ENCODE measurements at places on chromosomes 1 and 21.
A peak's percentile ranks its signal among the peaks of the same experiment; 100 is the strongest.

- no peak for DNase-seq
Measured at GRCh38 chr1:108569097-108569728, 9.3 kb downstream of the EEIG2 start.

DNA sequence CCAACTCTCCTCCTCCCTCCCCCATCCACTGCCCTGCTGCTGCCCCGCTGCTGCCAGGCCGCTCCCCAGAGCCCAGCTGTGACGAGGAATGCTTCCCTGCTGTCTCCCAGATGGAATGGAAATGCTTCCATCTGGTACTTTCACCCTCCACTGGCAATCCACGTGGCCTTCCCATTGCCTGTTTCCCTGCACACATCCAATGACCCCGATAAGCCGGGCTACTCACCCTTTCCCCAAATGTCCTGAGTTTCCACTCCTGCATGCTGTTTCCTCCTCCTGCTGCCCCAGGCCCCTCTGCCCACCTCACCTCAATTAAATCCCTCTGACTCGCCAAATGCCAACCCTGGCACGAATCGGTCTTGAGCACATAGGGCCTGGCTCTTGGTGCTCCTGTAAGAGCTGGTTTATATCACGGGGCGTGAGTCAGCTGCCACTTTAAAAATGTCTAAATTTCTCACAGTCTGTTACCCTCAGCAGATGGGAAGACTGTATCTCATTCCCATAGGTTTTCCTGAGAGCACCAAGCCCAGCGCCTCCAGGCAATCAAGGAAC, 36.4 kb downstream of the MRAP start:
- DNase-seq = peak; percentile 68

DNA sequence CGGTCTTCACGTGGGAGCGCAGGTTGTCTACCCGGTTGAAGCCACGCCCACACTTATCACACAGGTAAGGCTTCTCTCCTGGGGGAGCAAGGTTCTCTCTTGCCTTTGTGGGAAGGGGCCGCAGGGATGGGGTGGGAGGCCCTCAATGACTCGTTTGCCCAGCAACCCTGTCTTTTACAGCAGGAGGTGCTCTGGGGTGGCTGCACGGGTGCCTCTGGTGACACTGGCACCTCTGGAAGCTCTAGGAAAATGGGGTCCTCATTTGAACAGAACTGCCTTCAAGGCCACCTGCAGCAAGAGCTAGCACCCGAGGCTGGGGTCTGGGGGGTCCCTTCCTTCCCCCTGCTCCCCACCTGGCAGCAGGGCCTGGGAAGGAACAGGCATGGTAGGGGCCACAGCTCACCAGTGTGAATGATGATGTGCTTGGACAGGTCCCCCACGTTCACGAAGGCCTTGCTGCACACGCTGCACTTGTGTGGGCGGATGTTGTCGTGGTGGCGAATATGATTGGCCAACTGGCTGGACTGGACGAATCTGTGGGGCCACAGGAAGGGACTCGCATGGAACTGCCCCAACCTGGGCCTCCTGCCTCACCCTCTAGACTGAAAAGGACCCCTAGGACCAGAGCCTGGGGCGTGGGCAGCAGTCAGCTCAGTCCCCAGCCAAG, 33.1 kb downstream of the ZBTB17 start:
- DNase-seq = no peak

- no peak for DNase-seq
Measured at GRCh38 chr21:27817074-27817473, 850.2 kb upstream of the ADAMTS5 start.

DNA sequence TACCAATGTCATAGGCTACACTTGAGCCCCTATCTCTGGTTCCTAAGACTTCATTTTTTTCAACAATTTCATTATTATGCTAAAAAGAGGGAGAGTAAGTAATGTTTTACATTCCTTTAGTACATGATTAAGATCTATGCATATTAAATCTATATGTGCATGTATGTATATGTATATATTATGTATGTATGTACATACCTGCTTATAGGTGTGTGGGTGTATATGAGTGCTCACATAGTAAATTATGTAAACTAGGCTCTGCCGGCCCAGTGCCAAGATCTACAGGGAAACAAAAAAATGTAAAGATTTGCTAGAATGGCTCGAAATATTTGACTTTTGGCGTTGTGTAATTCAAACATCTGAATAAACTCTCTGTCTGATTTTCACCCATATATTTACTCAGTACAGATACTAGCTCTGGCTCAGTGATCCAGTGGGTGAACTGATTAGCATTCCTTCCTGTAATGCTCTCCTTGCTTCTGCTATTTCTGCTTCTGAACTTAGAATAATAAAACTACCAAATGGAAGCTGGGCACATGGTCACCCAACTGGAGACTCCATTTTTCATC, 113.1 kb upstream of the FGGY start:
- DNase-seq = no peak

DNA sequence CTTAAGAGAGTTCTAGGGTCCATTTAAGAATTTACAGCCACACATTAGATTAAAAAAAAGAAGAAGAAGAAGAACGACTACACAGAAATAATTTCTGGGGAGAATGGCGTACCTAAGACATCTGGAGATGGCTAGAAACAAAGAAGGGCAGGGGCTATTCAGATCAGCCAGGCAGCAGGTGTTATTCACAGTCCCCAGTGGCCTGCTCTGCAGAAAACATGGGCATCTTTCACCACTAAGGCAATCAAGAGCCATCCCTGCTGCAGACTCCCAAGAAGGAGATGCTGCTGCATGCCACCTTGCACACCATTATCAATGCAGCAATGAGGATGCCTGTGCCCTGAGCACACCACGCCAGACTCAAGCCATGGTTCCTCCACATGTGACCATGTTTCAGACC, 7.9 kb upstream of the FCRL2 start:
- DNase-seq = no peak

DNA sequence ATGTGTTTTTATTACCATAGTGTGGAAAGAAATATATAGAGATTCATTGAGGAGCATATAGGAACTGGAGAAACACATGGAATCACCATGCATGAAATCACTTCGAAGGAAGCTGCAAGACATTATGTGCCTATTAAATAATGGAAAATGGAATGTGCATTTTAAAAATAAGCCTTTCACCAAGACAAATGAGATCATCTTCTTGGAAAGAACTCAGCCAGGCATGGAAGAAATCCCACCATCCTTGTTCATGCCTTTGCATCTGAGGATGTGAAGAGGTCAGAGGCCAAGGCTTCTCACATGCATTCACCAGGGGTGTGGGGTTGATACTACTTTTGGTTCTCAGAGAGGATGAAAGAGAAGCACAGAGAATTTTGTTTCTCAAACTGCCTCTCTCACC, 50.0 kb downstream of the C1orf198 start:
- no peak for DNase-seq
